ENCODE measurements at places on chromosomes 16 and 17.

DNA sequence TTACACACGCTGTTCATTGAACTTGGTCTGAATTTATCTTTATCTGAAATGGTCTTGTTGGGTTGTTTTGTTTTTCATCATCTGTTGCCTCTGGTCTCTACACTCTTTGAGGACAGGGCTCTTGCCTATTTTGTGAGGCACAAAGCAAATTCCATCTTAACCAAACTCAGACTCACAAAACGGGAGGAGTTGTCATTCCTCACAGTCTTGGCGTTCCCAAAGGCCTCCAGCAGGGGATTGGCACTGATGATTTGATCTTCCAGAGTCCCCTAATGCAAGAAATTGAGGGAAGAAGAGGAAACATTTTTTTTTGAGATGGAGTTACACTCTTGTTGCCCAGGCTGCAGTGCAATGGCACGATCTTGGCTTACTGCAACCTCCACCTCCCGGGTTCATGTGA is 8.7 kb downstream of the MYH3 start:
- DNase-seq = no peak

- no peak for DNase-seq
Measured at GRCh38 chr17:28580959-28581358, 4.3 kb upstream of the ALDOC start.

GRCh38 chr16:69930117-69930776 is 20.9 kb upstream of the CLEC18A start:
- no peak for DNase-seq

DNA sequence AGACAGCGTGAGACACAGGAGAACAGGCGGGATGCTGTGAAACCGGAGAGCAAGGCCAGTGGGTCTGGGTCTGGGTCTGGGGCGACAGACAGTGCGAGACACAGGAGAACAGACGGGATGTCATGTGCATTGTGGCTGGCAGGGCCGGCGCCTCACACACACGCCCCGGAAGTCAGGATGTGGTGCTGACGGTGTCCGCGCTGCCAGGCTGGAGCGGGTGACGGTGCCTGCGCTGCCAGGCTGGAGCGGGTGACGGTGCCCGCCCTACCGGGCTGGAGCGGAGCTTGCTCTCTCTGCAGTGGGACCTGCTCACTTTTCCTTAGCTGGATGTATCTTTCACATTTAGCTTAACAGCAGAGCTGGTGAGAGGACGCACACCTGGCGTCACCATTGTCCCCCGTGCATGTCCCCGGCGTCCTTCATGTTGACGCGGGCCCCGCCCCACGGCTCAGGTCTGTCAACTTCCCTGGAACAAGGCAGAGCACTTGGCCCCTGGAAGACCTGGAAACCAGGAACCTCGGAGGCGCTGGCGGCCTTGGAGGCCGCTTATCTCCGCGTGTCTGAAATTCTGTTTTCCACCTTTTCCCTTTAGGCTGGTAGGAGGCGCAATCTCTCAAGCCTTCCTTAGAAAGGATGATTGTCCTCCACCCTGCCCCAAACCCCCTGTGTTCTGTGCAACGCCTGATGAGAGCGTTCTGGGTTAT is 43.0 kb upstream of the ZNF750 start:
- no peak for DNase-seq

DNA sequence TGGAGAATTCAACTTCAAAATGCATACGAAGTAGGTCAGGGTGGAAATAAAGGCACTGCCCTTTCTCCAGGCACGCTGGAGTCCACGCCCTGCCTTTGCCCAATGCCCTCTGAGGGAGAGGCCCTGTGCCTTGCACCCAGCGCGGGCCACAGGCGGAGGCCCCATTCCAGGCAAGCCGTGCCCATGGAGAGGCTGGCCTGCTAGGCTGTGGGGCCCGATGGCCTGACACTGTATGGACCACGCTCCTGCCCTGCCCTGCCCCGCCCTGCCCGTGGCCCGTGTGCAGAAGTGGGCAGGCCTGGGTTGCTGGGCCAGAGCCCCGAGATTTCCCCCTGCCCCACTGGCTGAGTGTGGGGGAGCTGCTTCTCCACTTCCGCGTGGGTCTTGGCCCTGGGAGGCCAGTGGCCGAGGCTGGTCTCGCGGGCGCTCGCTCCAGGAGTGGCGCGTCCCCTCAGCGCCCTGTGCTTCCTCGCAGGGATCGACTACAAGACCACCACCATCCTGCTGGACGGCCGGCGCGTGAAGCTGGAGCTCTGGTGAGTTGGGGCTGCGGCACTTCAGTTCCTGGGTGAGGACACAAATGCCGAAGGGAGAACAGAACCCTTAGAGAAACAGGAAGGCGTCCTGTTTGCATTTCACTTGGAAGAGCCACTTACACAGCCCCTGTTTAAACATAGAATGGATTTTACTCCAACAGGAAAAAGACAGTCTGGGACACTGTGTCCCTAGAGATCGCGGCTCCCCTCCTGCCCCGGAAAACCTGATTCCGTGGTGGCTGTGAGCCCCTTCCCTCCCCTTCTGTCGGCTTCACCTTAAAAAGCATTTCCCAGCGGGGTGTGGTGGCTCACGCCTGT is 13.8 kb upstream of the WFIKKN1 start:
- DNase-seq = no peak

DNA sequence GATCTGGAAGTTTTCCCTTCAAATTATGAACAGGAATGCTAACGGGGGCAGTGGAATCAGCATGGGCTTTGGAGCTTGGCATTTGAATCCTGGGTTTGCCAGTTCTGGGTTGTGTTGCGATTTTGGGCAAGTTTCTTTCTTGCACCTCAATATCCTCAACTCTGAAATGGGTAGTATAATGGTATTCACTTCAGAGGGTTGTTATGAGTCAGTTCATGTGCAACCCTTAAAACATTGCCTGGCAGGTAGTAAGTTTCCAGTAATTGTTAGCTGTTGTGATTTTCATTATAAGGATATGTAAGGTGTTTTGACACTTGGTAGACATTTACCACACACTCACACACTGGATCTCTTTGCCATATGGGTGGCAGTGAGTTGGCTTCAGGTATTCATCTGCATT is 33.4 kb downstream of the SNX29 start:
- no peak for DNase-seq

DNA sequence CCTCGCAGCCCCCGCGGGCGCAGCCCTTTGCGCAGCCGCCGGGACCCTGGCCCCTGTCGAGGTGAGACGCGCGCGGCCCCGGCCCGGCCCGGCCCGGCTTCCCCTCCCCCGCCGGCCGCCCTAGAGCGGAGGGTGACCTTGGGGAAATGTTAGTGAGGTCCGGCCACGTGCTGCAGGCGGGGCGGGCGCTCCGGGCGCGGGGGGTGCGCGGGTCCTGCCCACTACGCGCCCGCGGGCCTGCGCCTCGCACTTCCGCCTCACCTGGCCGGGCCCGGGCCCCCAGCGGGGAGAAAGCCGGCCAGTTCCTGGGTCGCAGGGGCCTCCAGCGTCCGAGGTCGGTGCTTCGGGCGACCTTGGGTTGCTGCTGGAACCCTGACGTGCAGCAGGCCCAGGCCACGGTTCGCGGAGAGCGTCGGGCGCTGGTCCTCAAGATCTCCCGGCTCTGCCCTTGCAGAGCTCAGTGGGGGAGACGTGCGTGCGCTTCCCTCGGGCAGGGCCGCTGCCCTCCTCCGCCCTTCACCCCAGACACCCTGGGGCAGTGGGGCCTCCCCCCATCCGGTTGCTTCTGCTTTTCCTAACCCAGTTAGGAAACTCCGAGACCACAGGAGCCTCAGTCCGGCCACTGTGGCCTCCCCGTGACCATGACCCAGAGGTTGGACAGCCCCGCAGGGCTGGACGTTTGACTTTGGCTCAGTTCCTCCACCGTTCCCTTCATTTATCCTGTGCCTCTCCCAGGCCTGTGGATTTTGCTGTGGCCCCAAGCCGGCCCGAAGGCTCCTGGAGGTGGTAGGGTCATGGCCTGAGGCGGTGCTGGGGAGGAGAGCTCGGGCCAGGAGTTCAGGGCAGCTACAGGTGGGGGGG is 791 bp downstream of the MCRIP2 start:
- no peak for DNase-seq

DNA sequence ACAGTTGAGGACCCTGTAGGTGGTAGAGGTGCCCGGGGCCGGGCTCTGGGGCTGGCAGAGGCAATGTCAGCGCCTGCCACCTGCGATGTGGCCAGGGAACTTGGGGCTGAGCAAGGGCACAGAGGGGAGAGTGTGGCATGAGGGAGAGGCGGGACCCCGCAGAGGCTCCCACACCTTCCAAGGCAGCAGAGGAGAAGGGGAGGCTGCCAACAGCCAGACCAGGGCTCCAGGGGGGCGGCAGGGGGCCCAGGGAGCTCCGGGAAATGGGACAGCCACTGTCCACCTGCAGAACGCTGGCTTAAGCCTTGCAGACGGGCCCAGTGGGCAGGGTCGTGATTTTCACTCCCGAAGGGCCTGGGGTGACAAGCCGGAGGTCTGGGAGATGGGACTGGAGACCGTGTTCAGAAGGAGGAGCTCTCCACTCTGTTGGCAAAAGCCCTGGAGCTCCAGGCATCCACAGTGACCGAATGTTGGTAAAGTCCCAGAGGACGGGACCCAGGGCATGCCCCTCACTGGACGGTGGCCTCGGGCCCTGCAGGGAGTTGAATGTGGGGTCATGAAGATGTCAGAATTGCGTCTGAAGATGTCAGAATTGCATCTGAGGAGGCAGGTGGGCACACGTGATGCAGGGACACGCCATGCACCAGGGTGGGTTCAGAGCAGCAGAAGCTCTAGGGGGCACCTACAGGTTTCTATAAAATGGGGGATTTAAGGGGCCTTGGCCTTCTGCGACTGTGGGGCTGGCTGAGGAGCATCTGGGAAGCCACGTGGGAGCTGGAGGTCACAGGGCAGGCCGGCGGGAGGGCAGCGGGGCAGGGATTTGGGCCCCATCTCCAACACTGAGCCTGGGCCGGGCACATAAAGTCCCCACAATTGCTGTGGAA is 18.6 kb downstream of the CD7 start:
- no peak for DNase-seq

- DNase-seq = no peak
Measured at GRCh38 chr17:10547351-10547750, 2.1 kb downstream of the MYH2 start.

DNA sequence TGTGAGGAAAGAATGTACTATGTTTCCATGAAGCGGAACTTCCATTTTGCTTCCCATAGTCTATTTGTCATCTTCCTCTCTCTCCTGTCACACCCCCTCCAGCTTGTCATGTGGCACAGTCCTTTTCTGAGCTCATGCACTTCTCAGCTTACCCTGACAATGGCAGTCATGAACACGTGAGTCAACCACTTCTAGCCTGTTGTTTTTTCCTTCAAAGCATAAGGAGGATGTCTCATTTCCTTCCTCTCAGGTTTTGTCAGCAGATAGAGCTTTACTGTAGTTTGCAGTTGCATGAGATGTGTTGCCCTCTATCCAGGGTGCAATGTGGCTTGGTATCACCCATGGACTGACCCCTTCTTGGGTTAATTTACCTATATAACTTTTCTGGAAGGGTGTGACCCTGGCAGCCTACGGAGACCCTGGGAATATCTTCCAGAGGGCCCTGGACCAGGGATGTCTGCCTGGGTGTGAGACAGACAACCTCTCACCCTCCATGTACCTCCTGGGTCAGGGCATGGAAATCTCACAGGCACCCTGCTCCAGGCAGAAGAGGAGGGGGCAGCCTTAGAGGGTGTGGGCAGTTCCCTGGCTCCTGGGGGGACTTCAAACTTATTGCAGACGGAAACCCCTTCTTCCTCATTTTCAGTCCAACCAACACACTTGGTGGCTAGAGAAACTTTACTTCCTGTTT is 4.0 kb upstream of the ZNF267 start:
- DNase-seq = no peak

DNA sequence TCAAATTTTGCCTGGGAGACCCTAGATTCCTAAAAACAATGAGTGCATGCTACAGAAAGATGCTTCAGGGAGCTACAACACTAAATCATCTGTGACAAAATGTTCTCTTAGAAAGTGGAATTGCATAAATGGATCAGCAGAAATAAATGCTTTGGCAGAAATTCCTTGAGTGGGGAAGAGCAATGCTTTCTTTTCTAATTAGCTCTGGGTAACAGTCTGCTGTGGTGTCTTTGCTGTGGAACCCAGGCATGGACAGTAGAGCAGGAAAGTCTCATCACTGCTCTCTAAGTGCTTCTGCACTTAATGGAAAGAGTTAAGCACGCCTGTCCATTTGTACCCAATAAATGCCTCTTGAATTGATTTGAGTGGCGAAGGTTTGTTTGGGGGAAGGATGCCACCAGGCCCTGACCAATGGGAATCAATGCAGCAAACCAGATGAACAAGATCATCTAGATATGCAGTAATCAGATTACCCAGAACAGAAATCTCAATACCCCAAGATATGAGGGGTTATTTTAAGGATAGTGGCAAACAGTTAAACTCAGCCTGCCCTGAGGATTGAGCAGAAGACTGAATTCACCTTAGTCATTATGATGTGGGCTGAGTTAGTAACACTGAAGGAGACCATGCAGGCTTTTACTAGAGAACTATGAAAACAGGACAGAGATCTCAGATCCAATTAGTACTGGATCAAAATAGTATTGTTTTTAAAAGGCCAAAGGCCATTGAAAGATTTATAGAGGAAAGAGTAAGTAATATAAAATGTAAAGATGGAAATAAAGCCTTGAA is 13.6 kb downstream of the HLF start:
- DNase-seq = no peak

GRCh38 chr16:24141466-24141865 is 114.7 kb upstream of the CACNG3 start:
- DNase-seq = no peak

GRCh38 chr17:72764632-72765041 is 327.9 kb downstream of the SLC39A11 start:
- DNase-seq = no peak

All from activated CD8-positive, alpha-beta memory T cell treated with anti-CD3 and anti-CD28 coated beads for 48 hours (primary cell).